Body of pancreas (tissue), 4 donors: ENCODE measurements at places on chromosomes 2 and 18. TPM values are rescaled to one million over a fixed set of nuclear protein-coding genes. Genes with fewer than 3 reads are reported as not detected.
A peak's percentile ranks its signal among the peaks of the same experiment; 100 is the strongest.

GRCh38 chr18:13288509-13289133, 70.1 kb downstream of the LDLRAD4 start:
- DNase-seq = no peak

DNA sequence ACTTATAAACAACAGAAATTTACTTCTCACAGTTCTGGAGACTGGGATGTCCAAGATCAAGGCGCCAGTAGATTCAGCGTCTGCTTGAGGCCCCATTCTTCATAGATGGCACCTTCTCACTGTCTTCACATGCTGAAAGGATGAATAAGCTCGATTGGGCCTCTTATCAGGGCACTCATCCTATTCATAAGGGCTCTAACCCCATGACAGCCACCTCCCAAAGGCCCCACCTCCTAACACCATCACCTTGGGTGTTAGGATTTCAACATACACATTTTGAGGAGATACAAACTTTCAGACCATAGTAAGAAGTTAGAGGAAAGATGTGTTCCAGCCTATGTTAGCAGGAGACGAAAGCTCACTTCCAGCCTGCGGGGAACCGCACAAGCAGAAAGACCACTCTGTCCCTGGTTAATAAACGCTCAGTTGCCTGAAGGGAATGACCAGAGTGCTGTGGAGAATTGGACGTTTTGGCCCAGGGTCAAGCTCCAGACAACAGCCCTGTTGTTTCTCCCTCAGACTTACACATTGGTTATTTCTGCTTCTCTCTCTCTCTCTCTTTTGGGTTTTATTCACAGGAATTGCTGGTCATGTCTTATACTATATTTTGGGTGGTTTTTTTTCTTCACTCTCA, 90.3 kb downstream of the MAPRE2 start:
- DNase-seq = peak; percentile 27

GRCh38 chr2:187552828-187553681, 1.2 kb downstream of the TFPI start:
- no peak for DNase-seq

DNA sequence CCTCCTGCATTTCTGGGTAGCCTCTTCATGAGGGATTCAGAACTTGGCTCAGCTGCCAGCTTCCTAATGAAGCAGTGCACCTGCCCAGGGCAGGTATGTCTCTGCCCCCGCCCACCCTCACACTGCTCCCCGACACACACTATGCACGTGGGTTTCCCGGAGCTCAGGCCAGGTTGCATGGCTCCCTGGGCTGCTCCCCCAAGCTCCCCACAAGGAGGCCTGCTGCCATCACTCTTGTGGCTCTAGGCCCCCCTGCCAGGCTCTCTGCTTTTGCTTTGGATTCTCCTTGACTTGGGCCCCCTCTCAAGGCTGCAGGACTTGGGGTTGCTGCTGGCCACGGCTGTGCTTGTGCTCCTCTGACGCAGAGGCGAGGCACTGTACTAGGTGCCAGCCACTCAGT, 43.6 kb downstream of the ADD2 start:
- DNase-seq = no peak

DNA sequence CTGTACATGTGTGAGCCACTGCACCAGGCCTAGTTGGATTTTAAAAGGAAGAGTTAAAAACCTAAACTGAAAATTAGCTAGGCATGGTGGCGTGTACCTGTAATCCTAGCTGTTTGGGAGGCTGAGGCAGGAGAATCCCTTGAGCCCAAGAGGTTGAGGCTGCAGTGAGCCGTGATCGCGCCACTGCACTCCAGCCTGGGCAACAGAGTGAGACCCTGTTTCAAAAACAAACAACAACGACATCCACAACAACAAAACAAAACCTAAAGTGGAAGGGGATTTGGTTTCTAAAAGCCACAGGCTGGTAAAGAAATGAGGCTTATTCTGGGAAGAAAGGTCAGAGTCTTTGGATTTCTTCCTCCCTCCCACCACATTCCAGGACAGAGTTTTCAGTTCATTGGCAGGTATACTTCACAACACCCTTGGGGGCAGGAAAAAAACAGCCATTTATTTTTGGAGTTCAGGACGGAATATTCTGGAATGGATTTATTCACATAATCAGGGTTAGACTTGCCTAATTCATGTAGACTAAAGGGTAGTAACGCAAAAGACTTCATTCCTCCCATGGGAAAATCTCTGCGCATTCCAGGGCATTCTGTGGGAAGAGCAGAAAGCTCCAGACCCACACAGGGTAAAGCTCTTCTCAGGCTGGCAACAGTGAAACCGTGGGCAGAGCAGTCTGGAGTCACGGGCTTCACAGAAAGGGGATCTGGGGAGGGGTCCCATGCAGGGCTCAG, 34.9 kb downstream of the TEX44 start:
- DNase-seq = no peak

DNA sequence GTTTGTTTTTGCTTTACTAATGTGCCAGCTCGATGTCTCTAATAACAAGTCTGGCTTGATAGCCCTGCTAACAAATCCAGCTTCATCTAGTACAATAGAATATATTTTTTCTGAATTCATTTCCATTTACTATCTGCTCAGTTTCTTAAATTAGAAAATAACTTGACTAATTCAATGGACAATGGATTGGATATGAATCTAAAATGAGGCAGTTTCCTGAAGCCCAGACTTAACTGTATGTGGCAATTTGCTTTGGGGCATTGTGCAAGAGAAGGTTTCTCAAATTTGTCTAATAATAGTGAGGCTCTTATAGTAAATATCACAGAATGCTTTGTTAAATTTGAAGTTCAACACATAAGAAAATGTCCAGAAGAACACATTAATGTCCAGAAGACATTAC, 25.8 kb downstream of the CALCRL start:
- no peak for DNase-seq

GRCh38 chr2:236402033-236402790, 138.0 kb upstream of the ASB18 start:
- DNase-seq = no peak

DNA sequence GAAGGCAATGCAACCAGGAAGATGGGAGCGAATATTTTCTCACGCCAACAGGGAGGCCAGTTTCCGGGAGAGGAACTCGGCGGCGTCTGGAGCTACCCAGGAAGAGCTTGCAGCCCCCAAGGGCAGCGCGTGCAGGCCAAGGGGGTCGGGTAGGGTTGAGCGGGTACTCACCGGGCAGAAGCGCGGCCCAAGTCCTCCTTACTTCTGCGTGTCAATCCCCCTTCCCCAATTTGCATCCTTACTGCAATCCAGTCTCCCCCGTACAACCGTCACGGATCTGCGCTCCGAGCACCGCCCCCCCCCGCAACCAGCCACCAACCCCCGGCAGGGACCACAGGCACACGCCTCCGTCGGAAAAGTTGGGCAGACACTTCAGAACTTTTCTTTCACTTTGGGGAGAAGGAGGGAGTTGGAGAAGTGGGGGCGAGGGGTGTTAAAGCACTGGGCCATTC, 1.3 kb downstream of the ATP8B1 start:
- peak; percentile 43 for DNase-seq

DNA sequence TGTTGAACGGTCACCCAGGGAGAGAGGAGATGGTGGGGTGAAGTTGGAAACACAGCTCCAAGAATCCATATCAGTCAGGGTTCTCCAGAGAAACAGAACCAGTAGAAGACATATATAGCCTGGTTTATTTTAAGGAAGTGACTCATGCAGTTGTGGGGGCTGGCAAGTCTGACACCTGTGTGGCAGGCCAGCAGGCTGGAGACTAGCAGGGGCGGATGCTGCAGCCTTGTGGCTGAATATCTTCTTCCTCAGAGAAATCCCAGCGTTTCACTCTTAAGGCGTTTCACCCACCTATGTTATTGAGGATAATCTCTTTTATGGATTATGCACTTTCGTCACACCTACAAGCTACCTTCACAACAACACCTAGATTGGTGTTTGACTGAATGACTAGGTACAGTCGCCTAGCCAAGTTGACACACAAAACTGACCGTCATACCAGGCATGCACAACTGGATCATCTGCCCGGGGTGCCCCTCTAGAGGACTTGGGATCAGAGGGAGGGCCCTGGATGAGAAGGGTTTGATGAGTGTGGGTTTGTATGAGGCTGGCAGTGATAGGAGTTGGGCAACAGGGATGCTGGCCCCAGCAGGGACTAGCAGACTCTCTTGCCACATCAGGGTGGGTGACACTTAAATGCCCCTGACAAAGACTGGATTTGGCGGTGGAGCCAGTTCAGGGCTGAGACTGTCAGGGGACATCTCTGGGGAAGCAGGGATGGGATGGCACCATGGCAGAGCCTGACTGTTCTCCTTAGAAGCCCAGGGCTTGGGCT, 23.4 kb downstream of the MROH2A start:
- DNase-seq = no peak

The SULT1C4 gene
- 1.3 TPM for total RNA-seq

GRCh38 chr2:48075631-48076030, 169.3 kb upstream of the FBXO11 start:
- no peak for DNase-seq

DNA sequence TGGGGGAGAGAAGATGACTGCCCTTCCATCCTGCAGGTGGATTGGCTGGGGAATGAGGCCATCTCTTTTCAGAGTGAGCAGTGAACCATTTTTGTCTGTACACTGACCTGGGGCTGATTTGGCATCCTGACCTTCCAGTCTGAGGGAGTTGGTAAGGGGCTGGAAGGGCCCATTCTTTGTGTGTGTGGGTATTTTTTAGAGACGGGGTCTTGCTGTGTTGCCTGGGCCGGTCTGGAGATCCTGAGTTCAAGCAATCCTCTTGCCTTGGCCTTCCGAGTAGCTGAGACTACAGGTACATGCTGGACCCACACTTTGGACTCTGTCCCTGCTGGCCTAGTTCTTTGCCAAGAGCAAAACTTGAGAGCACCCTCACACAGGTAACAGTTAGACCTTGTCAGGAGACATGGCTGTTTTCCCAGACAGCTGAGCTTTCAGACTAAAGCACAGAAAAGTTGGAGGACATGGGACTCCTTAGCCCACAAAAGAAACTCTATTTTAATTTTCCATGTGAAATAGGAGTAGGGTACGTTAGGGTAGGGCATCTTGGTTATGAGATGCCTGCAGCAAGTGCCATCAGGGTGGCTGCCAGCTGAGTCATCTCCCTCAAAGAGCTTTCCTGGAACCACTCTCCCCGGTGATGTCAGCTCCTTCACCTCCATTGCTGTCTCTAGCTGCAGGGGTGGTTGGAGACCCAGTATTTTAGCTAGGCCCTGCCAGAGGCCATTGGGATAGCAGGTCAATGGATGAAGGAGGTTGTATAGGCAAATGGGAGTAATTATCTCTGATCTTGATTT, 60.7 kb downstream of the DGKD start:
- DNase-seq = no peak

- peak; percentile 9 for DNase-seq
These were observed 32.5 kb downstream of the GAREM1 start for GRCh38 chr18:32438173-32438572.

DNA sequence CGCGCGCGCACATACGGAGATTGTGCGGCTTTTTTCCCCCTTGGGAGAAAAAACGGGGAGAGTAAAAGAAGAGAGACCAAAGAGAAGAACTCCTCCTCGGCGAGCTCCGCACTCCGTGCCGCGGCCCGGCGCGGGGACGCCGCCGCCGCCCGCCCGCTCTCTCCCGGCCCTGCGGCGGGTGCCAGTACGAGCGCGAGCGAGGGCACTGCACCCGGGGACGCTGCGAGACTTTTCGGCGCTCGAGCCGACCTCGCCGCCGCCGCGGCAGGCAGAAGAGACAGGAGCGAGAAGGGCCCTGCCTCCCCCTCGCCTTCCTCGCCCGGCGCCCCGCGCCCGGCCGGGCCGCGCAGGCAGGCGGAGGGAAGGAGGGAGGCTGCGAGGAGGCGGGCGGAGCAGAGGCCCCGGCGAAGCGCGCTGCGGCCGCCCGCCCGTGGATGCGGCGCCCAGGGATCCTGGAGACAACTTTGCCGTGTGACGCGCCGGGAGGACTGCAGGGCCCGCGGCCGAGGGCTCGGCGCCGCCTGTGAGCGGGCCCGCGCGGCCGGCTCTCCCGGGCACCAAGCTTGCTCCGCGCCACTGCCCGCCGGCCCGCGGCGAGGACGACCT, 857 bp upstream of the INHBB start:
- DNase-seq = no peak

- DNase-seq = no peak
These were observed 355.4 kb downstream of the KIAA1328 start for GRCh38 chr18:37184209-37184868.

DNA sequence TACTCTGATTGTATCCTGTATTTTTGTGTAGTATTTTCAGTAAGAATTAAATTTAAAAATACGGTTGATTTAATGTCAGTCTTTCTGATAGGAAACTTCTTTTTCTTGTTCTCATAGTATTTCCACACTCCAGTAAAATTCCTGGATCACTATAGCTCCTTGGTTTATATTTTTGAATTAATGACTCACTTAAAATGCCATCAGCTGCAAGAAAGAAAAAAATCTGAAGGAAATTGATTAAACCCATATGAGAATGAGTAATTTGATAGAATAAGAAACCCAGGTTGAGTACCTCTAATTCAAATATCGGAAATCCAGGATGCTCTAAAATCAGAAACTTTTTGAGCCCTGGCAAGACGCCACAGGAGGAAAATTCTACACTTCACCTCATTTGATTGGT, 186.8 kb upstream of the RND3 start:
- DNase-seq = no peak

The ALK gene
- total RNA-seq = under 0.01 TPM

DNA sequence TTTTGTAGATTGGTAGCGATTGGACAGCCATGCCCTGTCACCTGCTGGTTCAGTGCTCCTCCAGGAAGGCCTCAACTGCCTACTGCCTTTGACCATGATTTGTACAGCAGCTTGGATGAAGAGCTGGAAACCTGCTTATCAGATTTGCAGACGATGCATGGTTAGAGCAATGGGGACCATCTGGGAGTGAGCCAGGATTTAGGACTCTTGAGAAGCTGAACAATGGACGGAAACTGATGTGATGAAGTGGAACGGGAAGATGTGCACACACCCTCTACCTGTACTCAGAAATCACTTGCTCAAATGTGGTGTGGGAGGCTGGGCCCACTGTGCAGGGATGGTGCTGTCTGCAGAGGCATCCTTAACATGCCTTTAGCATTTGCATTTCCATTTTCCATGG, 57.2 kb downstream of the NCK2 start:
- no peak for DNase-seq

The HYCC2 gene
- total RNA-seq = 24.7 TPM

GRCh38 chr2:70949086-70949485, 13.4 kb downstream of the ATP6V1B1 start:
- DNase-seq = no peak

- DNase-seq = no peak
These were observed 6.5 kb downstream of the WIPF1 start for GRCh38 chr2:174590928-174591648.

- DNase-seq = no peak
These were observed 112.9 kb downstream of the NR4A2 start for GRCh38 chr2:156219491-156220100.

The ZC3H6 gene
- 4.0 TPM for total RNA-seq

DNA sequence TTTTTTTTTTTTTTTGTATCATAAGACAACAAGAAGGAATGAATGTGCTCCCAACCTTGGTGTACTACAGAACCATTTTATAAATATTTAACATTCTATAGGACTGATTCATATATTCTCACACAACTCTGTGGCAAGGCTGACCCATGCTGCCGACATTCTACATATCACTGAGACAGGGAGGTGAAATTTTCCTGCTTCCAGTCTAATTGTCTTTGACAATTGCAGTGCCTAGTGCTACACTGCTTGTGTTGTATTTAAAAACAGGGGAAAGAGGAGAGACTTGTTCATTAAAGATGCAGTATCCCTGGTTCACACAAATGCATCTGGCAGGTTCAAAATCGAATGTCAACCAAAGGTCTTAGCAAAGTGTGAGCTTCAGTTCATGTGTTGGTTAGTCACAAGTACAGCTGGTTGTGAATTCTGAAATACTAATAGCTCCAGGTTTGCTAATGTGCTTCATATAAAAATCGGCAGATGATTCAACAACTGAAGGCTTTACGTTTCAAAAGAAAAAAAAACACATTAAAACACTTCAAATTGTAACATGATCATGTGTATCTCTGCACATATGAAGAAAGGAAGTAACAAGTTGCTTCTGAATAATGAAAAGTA, 130.8 kb downstream of the FIGN start:
- no peak for DNase-seq
